ENCODE measurements at places on chromosomes 6 and 20.
A peak's percentile ranks its signal among the peaks of the same experiment; 100 is the strongest.

DNA sequence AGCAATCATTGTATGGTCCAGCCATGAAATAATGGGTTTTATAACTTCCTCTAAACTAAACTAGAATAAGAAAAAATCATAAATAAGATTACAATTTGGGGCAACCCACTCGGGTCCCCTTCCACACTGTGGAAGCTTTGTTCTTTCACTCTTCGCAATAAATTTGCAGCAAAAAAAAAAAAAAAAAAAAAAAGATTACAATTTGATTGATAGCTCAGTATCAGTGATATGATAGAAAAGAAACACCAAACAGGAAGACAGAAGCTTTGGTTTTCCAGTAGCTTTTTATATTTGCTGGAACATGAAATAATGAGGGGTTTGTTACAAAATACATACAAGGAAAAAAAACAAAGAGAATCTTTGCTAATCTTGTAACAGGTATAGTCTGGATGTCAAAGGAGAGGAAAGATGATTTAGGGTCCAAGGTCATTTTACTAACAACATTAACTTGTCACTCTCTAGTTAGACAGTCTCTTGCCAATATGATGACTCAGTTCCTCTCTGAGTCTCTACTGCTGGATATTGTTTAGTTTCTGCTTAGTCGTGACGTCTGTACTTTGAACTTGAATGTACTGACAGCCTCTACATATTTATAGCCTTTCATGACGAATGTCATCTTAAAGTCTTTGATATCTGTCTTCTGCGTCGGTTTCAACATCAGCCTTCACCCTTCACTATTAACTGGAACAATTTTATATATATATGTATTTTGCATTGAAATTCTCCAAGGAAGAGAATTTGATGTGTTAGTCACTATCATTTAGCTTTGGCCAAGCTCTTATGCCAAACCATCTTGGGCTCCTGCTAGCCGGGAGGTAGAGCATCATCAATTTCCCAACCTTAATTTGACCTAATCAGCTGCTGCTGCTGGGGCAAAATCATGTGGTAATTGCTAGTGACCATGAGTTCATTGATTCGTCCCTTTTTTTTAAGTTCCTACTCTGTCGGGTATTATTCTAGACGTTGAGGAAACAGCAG lies 213.1 kb upstream of the STXBP5 start:
- DNase-seq = no peak

DNA sequence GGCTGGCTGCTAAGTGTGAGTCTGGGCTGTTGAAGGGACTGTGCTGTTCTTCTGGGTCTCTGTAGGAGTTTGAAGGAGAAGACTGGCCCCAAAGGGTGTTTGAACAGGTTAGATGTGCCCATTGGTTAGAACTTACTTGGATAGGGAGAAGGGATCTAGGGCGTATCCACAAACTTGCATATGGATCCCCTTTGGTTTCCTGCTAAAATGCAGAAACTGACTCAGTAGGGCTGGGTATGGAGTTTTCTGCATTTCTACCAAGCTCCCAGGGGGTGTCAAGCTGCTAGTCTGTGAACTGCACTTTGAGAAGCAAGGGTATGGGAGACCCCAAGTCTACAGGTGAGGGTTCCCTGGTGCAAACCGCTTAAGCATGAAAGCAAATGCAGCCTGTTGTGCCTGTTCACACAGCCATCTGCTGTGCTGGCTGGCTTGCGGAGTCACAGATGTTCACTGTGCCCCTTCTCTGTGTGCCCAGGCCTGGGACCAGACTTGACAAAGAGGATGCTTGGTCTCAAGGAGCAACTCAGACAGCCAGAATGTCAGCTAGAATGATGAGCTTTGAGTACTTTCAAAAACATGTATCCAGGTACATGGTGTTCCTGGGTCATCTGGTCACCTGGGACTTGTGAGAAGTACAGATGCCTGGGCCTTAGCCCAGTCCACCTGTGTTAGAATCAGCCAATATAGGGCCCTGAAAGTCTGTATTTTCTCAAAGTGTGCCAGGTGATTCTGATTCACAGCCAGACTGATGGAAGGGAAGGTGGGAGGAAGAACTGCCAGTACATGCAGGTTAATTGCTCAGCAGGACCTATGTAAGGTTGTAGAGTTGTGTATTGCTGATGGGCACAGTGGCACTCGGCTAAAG lies 7.4 kb downstream of the PPP1R16B start:
- no peak for DNase-seq

GRCh38 chr20:48155268-48155667 lies 370.0 kb upstream of the SULF2 start:
- DNase-seq = no peak

GRCh38 chr20:23222531-23223200 lies 127.9 kb upstream of the NXT1 start:
- DNase-seq = no peak

DNA sequence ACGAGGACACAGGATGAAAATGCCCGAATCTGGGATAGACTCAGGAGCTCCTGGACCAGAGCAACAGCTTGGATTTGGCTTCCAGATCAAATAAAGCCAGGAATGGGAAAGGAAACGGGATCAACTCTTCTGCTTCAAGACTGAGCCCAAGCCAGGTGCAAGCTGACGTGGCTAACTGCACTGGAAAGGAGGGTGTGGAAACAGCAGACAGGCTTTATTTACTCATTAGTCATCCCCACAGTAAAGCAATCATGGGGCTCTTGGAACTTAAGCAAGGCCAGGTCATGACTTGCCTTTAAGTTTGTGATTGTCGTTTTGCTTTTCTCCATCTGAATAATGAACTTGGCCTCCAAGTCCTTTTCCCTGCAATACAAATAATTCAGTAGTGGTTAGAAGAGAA lies 45.2 kb downstream of the KIF16B start:
- no peak for DNase-seq

DNA sequence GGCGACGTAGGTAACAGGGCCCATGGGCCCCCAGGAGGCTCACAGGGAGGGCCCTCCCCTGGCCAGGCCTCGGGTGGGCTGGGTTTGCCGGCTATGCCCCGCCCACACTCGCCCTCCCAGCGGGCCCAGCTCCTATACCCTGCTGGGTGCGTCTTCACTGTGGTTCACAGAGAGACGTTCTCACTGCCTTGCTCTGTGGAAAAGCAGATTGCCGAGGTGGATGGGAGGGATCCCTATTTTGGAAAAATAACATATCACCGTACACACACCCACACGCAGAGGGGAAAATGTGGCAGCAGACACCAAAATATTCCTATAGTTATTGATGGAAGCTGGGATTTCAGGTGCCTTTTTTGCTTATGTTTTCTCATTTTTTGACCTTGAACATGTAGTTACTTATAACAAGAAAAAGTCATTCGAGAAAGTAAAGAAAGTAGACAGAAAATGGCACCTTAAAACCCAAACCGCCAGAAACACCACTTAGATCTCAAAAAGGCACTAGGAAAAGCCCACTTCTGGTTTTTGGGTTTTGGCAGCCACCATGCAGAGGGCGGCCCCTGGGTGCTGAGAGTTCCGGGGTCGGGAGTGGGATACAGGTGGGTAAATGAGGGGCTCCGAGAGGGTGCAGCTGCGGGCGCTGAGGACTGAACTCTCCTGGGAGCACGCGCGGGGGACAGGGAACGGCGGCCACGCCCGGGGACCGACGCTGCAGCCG lies 49.4 kb downstream of the TMEM242 start:
- peak; percentile 54 for DNase-seq
